ENCODE measurements at places on chromosomes 6 and 20.

GRCh38 chr6:46539866-46540265 lies 48.6 kb upstream of the RCAN2 start:
- DNase-seq = no peak

DNA sequence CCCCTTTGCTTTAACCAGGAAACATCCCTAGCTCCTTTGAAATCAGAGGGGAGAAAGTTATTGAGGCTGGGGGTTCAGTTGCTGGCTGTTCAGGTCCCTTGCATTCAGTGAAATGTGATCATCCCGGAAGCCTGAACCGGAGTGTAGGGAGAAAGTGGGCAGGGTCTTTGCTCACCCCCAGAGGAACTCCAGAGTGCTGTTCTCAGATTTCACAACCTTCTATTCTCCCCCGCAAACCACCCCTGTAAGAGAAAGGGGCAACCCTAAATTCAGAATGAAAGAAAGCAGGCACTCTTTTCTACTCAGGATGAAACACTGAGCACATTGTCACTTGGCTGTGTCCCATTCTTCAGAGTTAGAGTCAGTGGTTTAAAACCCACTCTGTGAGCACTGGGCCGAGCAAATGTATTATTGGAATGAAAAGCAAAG lies 139.8 kb downstream of the KHDC1L start:
- DNase-seq = no peak

- DNase-seq = no peak
Observed at GRCh38 chr6:1042583-1043457, 269.1 kb upstream of the FOXQ1 start.

- DNase-seq = peak; percentile 73
Observed at GRCh38 chr6:26743157-26743821, 83.7 kb upstream of the ZNF322 start.

- no peak for DNase-seq
Observed at GRCh38 chr6:3328796-3329195, 70.0 kb downstream of the PSMG4 start.

DNA sequence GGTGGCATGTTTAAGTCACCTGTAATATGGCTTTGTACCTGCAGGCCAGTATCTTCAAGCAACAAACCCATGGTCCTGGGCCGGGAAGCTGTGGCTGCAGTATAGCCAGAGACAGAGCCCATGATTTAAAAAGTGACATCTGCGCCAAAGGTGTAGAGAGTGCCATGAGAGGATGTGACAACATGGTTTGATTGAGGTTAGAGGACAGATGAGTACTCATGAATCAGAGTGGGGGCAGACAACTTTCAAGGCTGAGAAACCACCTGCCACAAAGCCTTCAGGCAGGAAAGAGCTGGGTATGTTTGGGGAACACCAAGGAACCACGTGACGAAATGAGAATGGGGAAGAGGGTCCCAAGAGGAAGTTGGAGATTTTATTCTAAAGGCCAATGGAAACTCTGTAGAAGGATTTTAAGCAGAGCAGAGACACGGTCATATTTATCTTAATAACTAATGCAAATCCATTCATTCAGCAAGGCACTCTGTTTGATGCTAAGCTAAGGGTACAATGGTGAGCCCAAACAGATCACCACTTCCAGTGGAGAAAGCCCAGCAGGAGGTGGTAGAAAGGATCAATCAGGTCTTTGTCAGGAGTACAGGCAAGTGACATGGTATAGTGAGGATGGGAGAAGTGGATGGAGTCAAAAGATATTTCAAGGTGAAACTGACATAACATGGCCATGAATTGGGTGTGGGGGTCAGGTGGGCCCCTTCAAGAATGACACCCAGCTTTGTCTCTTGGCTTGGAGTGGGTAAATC lies 3.4 kb upstream of the MICAL1 start:
- DNase-seq = peak; percentile 36
